Fibroblast of mammary gland (primary cell): ENCODE measurements at places on chromosomes 11 and 22.

GRCh38 chr11:23789938-23790371 lies 706.9 kb upstream of the LUZP2 start:
- peak; percentile 73 for DNase-seq

DNA sequence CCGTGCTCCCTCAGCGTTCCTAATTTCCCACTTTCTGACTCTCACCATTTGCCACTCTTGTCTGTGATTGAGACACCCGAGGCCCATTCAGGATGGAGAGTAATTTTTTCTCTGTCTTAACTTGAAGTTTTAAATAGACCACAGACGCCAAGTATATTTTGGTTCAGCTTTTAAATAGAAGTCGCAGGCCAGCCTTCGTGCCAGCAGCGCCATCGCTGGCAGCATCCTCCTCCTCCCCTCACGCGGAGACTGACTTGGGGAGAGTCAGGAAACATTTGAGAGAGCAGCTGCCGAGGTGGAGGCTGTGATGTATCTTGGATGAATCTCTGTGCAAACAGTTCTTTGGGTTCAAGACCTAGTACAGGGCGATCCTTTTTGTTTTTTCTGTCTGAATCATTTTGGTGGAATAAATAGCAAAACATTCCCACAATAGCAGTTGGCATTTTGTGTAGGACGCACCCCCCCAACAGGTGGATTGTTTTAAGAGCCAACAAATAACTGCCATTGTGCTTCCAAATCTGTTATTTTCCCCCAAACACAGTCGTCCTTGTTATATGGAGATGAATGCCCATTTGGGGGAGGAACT lies 889 bp upstream of the DMC1 start:
- peak; percentile 28 for DNase-seq

- no peak for DNase-seq
Measured at GRCh38 chr11:113994077-113994954, 19.4 kb downstream of the HTR3A start.

DNA sequence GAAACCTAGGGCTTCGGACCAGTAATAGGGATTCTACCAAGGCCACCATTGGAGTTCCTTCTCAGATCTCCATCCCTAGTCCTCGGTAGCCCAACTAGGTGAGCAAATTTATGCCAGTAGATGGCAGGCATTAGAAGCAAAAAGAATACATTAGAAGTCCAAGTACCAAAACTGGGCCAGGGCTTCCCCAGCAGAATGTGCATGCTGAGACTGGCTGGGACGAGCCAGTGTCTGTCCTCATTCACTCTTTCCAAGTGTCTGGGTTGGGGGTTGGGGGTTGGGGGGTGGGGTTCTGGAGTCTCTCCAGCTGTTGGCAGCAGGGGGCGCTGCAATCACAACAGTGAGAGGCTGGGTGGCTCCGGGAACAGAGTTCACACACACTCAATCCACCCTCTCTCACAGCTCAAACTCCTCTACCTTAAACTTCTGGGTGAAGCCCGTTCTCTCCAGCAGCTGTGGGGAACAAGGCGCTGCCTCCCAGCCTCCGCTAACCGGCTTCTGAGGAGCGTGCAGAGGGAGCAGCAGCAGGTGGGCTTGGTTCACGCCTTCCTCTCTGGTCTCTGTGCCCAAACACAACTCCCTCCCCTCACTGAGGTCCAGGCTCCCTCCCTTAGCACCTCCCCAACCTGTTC lies 57.5 kb downstream of the BTG4 start:
- DNase-seq, result peak; percentile 70

DNA sequence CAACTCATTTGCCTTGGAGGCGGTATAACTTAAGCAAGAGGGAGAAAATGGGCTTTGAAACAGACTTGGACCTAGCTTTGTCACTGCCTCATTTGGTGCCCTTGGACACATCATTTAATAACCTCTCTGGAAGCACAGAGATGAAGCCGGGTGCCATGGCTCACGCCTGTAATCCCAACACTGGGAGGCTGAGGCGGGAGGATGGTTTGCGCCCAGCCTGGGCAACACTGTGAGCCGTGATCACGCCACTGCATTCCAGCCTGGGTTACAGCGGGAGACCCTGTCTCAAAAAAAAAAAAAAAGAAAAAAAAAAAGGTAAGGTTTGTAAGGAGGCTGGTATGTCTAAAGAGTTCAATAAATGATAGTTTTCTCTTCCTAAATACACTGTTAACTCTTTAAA lies 806 bp downstream of the COA4 start:
- DNase-seq, result no peak
